Nephron progenitor cell (in vitro differentiated cells): ENCODE measurements at places on chromosomes 5 and 9.

DNA sequence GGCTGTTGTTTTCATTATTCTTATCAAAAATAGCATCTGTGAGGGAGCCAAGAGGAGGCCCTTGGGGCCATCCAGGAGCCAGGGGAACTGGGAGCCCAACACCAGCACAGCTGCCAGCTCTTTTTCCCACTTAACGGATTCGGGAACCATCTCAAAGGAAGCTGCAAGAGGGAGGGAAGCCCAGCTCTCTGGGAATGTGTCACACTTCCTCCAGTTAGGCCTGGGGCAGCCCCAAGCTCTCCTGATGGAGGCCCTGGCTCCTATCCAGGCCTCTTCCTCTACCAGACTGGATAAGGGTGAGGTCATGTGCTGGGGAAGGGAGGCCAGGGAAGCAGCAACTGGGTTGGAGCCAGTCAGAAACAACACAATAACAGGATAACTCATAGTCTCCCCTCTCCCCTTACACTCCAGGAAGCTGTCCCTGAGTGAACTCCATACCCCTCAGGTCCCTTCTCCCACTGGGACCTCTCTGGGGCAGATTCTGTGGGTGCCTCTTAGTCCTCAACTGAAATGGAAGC, 12.7 kb downstream of the CSF2 start:
- DNase-seq: no peak

- DNase-seq: no peak
These were observed 8.0 kb downstream of the PTCD2 start for GRCh38 chr5:72328172-72328571.

GRCh38 chr9:130946766-130947617, 7.9 kb upstream of the FIBCD1 start:
- DNase-seq: no peak

DNA sequence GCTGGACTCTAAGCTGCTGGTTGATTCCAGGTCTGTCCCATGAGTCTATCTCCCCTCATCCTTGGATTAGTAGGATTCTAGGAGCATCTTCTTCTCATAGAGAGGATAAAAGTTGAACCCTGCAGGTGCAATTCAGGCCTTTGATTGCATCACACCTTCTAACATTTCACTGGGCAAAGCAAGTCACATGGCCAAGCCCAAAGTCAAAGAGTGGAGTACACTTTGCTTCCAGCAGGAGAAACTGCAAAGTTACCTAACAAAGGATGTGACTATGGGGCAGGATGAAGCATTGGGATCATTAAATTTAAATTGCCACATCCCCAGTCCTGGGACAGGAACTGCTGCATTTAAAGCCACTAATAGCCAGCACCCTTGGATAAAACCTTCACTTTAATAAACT, 51.0 kb upstream of the EGFLAM start:
- DNase-seq: no peak

DNA sequence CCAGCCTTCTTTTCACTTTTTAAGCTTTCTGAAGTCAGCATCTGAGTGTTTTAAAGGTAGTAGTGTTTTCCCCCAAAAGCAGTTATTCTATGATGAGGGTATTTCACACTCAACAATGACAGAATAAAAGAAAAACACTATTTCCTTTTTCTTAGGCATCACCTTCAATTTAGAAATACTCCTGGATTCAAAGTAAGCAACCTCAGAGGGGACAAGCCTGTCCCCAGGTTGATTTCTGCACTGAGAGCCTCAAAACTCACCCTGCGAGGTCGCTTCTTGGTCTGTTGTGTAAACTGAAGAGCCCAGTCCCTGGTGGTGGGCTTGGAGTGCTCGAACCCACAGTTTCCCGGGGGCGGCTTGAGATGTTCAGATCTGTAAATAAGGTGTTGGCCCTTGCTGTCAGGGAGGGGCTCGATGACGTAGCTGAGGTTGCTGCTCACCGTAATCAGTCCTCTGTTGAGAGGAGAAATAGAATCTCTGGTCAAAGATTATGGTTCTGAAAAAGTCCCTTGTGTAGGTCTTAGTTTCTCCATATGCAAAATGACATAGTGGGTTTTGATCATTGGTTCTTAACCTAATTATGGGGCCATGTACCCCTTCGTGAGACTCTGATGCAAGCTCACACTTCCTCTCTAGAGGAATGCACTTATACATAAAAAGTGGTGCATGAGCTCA, 55.9 kb downstream of the ADAM19 start:
- no peak for DNase-seq

DNA sequence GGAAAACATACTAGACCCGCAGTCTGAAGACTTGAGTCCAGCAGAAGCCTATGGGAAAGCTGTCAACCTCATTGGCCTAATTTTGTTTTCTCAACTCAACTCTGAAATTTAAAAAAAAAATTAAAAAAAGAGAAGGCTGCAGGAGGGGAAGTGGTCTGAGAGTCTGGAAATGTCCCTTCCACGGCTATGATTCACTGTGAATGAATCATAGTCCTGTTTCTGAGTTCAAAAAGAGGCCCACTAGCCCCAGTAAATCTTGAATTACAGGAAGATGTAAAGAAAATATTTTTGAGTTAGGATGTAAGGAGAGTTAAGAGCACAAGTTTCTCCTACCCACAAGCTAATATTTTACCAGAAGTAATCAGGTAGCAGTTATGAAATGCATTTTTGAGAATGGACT, 565.5 kb upstream of the DMAC1 start:
- DNase-seq: no peak
